Hippocampal formation (tissue), 2 donors: ENCODE measurements at places on chromosomes 7 and 10.
A peak's percentile ranks its signal among the peaks of the same experiment; 100 is the strongest.

GRCh38 chr7:136528329-136528728, 340.1 kb upstream of the CHRM2 start:
- no peak for DNase-seq

DNA sequence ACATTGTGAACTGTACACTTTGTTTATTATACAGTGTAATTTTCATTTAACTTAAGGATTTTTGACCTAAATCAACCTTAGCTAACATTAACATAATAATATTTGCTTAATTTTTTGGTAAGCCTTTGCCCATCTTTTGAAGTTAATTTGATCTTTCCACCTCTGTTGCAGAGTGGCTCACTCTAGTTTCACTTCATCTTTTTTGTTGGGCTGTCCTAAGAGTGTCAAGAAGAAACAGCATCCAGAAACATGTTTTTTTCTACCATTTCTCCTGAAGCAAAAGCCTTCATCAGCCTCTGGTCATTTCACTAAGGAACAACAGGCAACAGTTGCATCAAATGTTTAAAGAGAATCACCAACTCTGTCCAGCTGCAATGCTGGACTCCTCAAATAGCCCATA, 824.7 kb downstream of the REEP3 start:
- DNase-seq = no peak

DNA sequence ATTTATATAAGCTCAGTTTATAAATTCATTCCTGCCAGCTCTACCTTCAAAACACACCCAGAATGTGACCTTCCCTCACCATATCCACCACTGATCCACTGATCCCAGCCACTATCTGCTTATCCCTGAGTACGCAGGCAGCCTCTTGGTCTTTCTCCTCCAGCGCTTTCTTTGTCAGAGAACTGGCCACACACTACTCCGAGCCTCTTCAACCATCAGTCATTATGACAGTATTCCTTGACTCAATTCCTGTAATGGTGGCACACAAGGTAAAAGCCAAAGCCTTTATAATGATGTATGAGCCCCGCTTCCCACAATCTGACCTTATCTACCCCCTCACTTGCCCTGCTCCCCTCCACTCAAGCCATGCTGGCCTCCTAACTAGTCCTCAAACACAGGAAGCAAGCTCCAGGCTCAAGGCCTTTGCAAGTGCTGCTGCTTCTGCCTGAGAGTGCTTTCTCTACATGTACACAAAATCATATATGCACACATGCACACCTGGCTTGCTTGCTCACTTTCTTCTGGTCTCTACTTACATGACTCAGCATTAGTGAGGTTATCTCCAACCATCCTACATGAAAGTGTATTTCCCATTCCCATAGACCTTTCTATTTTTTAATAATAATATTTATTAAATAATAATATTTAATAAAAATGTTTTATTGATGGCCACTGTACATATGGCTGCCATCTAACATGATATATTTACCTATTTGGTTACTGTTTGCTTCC, 150.4 kb upstream of the FEZF1 start:
- no peak for DNase-seq

- DNase-seq = peak; percentile 5
Measured at GRCh38 chr10:22086730-22087401, 83.3 kb upstream of the DNAJC1 start.

GRCh38 chr10:129847741-129848483, 116.2 kb downstream of the EBF3 start:
- DNase-seq = no peak

DNA sequence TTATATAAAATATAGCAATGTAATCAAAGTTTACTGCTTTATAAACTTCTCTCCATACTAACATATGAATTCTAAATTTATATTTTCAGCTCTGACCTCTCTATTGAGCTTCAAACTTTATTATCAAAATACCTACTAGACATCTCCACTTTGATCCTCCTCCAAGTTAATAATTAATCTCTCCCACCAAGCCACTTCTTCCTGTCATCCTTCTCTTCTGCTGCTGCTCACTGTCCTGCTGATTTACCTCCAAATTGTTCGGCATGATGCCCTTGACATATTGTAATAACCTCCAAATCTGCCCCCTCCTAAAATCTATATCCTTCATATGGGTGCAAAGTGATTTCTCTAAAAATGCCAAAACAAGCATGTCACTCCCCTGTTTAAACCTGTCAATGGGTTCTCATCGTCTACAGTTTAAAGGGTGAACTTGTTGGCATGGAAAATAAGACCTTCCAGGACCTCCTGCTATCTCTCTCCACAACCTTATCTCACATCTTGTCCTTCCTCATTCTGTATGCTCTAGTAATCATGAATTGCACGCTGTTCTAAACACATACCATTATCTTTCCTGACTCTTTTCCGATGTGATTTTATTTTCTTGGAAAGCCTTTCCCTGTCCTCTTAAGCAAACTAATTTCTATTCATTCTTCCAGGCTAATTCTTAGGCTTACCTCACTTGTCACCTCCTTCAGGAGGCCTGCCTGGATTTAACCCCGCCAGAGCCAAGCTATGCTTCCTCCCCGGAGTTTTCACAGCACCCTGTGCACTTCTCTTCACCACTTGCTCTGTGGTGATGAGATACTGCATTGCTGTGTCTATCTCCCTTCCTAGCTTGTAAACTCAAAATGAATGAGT, 52.1 kb upstream of the STK17A start:
- DNase-seq = no peak

- DNase-seq = no peak
Measured at GRCh38 chr7:151251328-151251688, 2.8 kb upstream of the SMARCD3 start.

- no peak for DNase-seq
Measured at GRCh38 chr7:137728426-137728825, 118.3 kb downstream of the DGKI start.

DNA sequence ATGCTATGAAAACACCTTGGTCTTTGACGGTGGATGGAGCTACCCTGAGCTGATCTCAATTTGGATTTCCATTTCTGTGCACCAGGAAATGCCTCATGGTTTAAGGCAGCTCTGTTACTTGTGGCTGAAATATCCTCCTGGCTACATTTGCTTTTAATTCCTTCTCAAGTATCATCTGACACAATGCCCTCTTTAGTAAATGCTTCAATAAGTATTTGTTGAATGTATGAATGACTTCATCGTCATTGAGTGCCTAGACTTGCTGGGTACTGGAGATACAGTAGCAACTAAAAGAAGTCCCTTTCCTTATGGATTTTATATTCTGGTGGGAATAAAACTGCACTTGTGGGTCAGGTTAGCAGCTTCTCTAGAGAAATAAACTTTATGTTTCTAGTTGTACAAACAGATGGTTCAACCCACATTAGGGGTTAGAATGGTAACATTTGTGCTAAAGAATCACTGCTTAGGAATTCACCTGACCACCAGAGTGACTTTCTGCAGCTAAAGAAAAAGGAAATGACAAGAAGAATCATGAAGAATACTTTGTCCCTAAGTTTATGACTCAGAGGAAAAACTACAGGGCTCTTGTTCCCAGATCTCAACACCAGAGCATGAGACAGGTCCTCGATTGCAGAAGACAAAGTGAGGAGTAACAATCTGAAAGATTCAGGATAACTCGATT, 21.8 kb upstream of the SMNDC1 start:
- no peak for DNase-seq

GRCh38 chr7:37831244-37831643, 17.2 kb upstream of the NME8 start:
- DNase-seq = no peak

- DNase-seq = no peak
Measured at GRCh38 chr10:61992059-61992460, 90.6 kb downstream of the ARID5B start.

GRCh38 chr10:11164803-11165590, 147.3 kb downstream of the CELF2 start:
- peak; percentile 76 for DNase-seq

DNA sequence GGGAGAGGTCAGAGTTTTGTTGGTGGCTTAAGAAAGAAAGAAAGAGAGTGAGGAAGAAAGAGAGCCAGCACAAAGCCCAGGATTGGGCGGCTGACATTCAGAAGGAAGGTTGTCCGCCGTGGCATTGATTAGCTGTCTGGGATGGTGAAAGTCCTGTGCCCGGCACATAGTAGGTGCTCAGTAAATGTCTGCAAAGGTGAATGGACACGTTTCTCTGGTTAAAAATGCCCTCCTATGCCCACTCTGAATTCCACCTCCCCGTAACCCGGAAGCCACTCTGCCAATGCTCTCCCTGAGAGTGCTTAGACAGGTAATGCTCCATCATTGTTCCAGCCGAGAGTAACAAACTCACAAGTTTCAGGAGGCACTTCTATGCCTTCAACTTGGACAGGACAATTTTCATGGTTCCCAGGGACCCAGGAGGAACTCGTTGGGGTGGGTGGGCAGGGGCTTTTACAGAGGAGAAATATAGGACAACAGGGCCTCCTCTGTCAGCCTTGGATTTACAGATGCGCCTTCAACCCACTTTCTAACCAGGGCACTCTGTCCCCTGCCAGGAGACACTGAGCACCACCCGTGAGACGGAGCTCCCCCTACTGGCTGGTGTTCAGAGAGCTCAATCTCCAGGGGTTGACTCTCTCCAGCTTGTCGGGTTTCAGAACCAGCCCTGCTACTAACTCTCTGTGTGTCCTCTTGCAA, 411.5 kb upstream of the ZMIZ1 start:
- peak; percentile 40 for DNase-seq

DNA sequence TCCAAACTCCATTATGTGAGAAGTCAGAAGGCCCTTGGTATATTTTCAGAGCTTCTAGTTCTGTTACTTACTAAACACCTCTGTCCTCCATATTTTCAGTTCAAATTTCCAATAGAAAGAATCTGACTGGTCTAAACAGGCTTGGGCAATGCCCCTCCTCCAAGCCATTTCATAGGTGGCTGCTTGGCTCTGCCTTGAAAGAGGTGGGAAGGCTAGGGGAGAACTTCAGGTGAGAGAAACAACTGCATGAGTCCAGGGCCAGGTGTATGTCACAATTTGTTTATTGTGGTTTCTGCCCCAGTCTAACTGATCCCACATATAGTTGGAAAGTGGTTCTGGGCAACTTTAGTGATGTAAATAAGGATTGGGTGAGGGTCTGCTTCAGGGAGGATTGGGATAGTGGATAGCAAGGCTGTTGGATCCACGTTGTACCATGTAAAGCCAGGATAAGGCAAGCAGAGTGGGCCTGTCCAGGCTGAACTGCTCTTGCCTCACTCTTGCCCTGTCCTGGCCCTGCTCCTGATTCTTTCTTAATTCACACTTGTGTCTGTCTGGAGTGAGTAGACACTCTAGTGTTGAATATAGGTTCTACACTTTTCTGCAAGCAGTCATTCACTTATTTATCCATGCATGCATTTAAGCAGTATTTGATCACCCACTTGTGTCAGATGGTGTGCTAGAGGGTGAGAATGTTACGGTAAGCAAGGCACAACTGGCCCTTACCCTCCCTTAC, 67.5 kb upstream of the COMTD1 start:
- DNase-seq = no peak

DNA sequence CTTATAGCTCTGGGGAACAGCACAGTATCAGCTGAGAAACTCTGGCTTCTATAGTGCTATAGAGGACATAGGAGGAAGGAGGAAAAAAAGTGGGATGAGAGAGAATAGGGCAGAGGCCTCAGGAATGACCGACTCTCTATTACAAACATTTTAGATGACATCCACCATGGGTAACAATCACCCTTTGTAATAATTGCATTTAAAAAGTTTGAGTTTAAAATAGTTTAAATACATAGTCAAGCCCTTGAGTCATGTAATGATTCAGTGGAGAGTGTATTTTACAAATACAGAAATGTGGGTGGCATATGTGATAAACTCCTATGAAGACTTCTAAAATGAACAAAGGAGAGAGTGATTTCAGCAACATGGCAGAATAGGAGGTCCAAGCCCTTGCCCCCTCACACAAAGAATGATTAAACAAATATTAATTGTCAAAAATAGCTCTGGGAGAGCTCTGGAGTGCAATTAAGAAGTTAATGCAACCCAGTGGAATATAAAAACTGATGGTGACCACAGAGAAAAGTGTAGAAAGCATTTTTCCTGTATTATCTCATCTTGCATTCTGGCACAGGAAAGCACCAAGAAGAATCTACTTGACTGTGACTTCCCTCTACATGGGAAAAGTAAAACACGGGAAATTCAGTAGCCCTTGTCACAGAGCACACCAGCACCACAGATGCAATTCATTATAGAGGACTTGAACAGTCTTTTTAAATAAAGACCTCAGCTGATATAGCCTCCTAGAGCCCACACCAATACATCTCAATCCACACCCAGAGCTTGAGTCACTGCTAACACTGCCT, 569.0 kb upstream of the SORCS1 start:
- DNase-seq = no peak

GRCh38 chr7:43569424-43569823, 13.5 kb upstream of the STK17A start:
- DNase-seq = no peak

DNA sequence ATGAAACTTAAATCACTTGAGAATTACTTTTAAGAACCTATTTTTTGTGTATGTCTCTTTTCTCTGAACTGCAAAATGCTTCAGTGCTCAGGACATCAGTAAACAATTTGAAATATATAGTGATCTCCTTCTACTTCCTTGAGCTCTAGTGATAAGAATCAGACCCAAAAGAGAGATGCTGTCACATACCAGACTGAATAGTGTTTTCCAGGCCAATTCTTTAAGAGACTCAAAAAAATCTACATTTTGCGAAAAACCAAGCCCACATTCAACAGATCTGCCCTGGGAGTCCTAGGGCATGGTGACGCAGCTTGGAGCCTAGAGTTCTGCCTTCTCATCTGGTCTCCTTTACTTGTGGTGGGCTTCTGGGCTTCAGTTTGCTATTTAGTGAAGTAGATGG, 72.1 kb upstream of the SLC13A1 start:
- no peak for DNase-seq

GRCh38 chr10:46523962-46524471, 32.4 kb downstream of the GPRIN2 start:
- DNase-seq = no peak

DNA sequence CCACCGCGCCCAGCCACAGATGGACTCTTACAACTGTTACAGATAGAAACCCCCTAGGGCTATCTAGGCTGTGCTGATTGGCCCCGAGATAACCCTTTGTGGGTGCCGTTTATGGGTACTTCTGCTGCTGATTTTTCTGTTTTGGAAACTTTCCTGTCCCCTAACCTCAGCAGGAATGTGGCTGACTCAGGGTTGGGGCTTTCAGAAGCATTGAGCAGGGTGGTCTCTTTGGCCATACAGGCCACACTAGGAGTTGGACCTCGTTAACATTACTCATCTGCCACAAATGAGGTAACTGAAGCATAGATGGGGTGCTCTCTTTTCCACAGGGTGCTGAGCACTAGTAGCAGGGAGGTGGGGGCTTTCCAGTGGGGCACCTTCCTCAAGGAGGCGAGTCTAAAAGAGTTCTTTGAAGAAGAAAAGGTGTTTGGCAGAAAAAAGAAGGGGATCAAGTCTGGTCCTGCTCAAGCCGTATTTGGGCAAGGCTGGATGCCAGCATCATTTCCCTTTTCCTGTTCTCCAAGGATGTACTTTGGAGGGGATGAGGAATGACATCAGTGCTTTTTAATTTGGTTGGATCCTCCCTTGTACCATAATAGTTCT, 6.4 kb downstream of the ZSCAN25 start:
- no peak for DNase-seq

DNA sequence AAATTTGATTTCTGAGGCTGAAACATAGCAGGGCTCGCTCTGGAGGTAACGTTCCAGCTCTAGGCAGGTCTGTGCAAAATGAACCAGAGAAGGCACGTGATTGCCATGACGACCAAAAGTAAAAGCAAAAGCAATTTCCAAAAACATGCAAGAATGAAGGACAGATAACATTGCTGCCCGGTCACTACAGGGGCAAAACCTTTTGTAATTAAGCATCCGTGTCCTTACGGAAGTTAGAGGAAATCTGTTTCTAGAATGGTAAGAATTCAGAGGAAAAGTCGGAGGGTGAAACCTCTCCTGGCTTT, 2.9 kb downstream of the KLF6 start:
- no peak for DNase-seq
